ENCODE measurements at places on chromosomes 3 and 15.

DNA sequence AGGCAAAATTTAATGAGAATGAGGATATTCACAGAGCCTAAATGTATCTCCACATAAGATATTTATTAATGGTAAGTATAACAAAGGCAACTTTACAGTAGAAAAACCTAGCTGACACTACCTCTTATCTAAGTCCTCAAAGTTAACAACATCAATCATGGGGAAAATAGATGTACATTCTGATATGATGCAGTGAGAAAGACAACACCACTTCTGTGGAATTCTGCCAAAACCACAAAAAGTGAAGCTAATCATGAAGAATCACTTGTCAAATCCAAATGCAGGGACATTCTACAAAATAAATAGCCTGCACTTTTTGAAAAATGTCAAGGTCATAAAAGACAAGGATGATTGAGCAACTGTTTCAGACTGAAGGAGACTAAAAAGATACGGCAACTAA is 27.5 kb upstream of the EOMES start:
- DNase-seq, result no peak

DNA sequence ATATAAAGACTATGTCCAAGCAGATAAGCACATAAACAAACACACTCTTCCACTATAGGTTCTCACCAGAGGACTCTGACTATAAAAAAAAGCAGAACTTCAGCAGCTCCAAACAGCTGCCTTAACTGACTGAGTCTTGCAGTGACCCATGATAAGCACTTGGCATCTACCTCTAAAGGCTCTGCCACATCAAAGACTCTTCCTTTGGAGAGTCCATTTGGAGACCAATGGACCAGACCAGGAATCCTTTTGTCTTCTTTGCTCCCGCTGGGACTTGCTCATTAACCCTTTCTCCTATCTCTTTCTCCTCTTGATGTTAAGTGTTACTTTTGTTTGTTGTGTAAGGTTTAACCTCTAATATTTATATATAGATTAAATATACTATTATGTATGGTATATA is 424.1 kb downstream of the RSL24D1 start:
- DNase-seq, result no peak

GRCh38 chr3:126982126-126982470 is 817 bp upstream of the PLXNA1 start:
- no peak for DNase-seq

DNA sequence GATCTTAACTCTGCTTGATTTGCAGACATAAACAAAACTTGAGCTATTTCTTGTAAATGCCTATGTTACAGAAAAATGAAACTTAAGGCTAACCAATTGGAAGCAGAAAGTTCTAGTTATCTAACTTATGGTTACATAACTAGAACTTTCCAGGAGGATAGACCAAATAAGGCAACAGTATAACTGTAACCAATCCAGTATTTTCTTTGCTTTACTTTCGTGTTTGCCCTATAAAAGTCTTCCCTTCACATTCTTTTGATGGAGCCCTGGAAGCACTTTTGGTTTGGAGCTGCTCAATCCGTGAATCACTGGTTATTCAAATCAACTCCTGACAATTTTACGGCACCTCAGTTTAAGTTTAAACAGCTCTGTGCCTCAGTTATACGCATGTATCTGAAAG is 164.6 kb downstream of the SUCLG2 start:
- DNase-seq, result no peak

DNA sequence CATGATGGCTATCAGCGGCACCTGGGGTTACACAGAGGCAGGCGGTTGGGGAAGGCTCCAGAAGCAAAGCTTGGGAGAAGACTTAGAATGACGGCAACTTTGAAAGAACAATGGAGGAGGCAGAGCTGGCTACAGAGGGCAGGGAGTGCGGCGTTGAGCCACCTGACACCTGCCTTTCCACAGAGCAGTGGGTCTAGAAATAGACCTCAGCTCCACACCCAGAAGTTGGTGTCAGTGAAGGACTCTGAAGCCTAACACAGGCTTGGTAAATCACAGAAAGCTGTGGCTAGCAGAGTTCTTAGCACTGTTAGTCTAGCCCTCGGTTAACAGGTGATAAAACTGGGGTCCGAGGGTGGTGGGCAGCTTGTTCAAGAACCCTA is 23.1 kb upstream of the EHD4 start:
- DNase-seq, result no peak

- peak; percentile 95 for DNase-seq
Observed at GRCh38 chr15:71747128-71748083, 62.9 kb upstream of the NR2E3 start.

DNA sequence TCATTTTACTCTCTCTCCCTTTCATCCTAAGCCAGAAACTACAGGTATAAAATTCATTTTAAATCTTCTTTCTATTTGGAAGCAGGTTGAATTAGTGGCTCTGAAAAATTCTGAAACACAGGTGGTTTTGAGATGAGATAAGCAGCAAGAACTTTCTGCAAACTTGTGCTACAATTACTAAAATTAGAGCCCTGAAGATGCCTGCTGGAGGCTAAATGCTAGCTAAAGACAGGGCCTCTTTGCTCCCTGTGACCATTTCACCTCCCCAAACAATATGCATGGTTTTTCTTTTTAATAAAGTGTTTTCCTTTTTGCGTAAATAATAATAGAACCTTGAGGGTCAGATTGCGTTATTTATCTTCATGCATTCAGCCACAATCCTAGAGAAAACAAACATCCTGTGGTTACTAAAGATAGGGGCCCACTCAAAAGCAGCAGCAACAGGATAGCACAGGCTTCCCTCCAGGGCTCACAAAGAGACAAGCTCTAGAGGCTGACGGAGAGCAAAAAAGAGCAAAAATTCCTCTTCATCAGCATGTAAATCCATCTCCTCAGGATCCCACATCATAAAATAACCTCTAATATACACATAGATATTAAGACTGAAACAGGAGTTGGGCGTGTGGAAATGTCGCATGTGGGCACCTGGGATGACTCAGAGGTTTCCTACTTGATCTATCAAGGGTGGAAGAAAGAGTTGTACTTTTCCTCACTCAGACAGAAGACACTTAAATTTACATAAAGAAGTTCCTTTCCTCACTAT is 26.5 kb upstream of the CP start:
- no peak for DNase-seq

GRCh38 chr3:167445491-167445890 is 28.4 kb downstream of the SERPINI2 start:
- DNase-seq, result no peak

DNA sequence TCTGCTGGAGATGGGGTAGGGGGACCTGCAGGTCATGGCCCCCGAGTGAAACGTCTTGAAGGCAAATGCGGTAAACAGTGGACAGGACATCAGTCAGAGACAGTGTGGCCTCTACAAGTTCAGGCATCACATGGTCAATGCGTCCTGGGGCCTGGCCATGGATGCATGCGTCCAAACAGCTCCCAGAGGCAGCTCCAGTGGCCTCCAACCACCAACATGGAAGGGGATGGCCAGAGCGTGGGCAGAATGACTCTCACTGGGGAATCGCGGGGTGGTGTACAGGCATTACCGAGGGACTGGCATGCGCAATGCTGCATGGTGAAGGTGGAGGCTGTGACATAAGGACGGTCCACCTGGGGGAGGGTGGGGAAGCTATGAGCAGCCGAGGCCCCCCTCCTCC is 35.6 kb upstream of the IQSEC1 start:
- DNase-seq, result no peak

GRCh38 chr3:24428481-24428880 is 66.2 kb downstream of the THRB start:
- DNase-seq, result no peak

- no peak for DNase-seq
Observed at GRCh38 chr15:52057996-52058395, 39.0 kb downstream of the MAPK6 start.

DNA sequence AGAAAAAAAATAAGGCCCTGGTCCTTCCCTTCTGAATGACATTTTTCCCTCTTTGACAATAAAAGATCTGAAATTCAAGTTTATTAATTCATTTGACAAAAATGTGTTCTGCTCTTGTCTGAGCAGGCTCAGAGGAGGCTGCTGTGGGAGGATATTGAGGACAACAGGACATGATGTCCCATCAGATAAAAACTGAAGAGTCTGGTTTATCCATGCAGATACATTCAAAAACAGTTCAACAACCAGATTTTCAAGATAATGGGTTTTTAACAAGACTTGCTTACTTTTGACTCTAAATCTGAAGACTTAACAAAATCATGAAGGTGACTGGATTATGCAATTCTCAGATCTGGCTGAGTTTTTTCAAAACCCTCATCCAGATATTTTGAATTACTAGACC is 36.9 kb upstream of the STRIT1 start:
- DNase-seq, result no peak

- DNase-seq, result no peak
Observed at GRCh38 chr3:123757281-123757940, 126.7 kb downstream of the MYLK start.

GRCh38 chr15:31353931-31354330 is 27.3 kb downstream of the KLF13 start:
- no peak for DNase-seq

DNA sequence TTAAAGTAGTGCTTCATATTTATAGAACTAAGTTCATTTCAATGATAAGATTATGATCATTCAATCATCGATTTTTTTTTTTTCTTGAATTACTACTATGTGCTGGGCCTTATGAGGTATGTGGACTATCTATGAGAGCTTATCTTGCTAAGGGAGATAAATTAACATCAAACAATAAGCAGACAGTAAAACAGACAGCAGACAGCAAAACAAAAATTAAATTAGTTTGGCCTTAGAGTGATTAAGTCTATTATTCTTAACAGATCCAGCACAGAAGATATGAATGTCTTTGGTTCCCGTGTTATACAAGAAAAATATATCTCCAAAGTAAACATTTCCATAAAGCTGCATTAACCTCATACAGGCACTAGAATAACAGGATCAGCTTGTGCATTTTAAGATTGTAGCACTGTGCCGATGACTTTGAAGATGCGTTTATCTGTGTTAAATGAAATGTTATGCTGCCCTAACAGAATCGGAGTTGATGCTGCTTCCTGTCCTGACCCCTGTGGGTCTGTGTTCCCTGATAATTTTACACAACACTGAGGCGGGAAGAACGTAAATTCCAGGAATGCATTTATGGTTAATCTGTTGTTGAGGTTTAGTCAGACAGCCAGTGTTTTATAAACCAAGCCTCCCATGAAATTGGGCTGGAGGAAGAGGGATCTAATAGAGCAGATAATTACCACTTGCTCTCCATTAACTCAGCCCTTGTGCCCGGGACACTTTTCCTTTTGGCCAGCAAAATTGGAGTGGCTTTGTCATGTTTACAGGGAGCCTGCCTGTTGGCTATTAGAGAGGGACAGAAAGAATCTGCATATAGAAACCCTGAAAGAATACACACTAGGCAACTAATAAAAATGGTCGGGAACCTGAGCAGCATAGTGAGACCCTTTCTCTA is 80.8 kb downstream of the GHSR start:
- DNase-seq, result no peak

- no peak for DNase-seq
Observed at GRCh38 chr15:39331584-39331983, 249.3 kb upstream of the THBS1 start.

DNA sequence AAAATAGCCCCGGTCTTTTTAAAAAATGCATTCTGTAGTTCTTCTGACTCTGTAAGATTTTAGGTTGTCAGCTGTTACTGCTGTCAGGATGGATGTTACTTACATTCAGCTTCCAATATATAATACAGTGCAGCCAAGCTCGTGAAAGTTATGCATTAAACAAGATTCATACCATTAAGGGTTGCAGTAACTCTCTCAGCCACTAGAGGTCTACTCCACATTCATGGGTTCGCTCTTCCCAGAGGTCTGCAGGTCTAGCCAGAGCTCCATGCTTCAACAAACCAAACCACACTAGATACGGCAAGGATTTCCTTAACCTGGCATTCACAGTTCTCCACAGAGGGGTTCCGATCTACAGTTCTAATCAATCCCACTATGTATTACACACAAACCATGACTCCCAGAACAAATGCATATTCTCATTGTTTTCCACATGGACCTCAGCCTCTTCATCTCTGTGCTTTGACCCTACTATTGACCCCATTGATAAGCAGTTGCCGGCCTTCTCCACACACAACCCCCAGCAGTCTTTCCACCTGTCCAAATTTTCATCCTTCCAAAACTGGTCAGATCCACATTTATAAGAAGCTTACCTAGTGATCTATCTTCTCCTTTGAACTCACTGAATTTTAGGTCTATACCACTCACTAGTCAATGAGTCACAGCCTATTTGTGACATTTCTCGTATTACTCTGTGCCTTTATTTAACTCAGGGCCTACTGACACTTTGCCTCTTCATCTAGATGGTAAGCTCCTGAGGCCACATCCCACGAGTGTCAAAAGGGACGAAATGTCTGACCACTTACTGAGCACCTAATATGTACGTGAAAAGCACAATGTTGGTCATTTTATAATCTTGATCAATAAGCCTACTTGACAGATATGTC is 33.7 kb downstream of the RORA start:
- peak; percentile 39 for DNase-seq

GRCh38 chr3:23776352-23776891 is 29.3 kb upstream of the UBE2E1 start:
- DNase-seq, result no peak

DNA sequence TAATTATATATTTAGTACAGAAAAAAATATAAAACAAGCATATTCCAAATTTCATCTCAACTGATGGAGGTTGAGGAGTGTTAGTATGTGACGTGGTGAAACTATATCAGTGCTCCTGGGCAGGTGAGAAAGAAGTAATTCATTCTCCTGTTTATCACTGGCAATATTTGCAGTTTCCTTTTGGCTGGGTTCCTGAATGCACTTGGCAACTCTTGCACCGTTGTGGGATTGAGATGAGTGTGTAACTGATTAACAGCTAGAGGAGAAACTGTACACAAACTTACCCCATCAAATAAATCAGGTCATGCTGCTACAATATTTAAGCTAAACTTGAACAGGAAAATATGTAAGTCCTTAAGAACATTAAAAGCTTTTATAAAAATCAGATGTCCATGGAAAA is 2.1 kb upstream of the ATP13A4 start:
- DNase-seq, result no peak

- DNase-seq, result no peak
Observed at GRCh38 chr15:73716417-73716816, 32.2 kb downstream of the CD276 start.

GRCh38 chr3:72224804-72225509 is 440.0 kb upstream of the PROK2 start:
- no peak for DNase-seq

DNA sequence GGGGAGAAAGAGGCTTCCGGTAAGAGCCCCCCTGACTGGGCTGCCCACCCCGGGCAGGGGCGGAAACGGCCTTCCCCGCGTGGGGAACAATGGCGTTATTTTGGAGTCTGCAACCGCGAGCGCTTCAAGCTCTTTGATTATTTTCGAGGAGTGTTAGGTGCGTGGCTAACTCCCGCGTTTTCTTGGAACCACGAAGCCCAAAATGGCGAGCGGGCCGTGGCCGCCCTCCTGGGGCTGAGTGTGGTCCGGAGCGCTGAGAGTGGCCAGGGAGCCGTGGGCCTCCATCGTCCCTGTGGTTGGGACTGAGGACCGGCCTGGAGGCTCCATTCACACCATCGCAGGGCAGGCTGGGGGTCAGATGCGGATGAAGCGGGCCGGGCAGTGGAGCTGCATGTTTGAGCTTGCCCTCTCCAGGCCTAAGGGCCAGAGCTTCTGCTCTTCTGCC is 44.6 kb upstream of the POLG start:
- no peak for DNase-seq

GRCh38 chr15:72058585-72058984 is 59.4 kb downstream of the MYO9A start:
- no peak for DNase-seq

GRCh38 chr3:181715571-181716340 is 4.0 kb downstream of the SOX2 start:
- DNase-seq, result no peak

Data from Panc1 (cell line).